ENCODE measurements at places on chromosomes 7 and 10.
A peak's percentile ranks its signal among the peaks of the same experiment; 100 is the strongest.

DNA sequence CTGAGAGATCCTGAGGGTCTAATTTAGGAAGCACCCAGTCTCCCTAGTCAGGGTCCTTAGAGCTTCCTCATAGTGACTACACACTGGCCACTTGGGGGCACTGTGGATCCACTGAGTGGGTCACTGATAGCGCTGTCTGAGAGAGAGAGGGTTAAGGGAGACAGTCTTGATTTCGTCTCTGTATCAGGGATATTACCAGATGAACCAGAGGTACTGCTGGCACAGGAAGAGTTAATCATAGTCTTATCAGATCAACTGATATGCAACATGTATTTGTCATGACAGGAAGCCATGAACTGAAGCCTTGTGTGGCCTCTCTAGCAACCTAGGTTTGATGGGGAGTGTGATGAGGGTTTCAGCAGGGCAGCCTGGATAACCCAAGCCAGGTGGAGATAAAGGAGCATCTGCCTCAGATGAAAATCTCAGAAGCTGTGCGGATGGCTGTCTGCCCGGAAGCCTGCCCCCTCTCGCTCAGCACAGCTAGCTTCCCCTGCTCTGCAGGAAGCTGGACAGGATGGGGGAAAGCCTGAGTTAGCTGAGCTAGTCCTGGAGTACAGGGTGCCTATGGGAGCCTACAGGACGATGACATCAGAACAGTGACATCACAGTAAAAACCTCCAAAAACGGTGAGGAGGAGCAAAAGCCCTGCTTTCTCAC, 214.0 kb upstream of the PRSS1 start:
- DNase-seq = peak; percentile 58

DNA sequence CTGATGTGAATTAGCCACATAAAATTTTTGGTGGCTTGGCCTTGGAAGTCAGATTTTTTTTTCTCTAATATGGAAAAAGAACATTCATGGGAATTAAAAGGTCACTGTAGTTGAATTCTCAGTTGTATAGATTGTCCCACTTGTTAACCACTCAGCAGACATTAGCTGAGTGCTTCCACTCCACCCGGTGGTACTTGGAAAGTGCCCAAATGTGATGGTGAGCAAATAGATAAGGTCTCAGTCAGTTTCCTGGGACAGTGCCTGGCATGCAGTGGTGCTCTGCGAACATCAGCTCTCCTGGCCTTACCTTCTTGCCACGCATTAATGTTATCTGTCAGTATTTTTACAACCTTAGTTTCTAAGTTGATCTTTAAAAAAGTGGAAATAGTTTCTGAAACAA, 1.4 kb downstream of the ATP5F1C start:
- DNase-seq = no peak

DNA sequence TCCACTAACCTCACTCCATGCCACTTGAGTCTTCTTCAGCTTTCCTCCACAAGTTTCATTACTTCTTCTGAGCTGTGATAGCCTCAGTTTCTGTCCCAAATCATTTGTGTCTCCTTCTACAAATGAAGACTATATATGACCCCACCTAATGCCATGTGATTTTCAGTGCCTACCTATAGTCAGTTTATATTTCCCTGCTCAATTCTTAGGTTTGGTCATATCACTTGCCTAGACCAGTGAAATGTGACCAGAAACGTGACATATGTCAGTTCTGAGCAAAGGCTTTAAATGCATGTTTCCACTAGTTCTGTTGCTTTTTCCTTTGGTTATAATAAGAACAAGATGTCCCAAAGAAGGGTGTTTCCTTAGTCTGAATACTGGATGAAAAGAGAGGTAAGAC, 24.6 kb upstream of the REEP3 start:
- no peak for DNase-seq

GRCh38 chr10:112739592-112740353, 210.3 kb upstream of the TCF7L2 start:
- DNase-seq = no peak

GRCh38 chr10:130394832-130395231, 258.6 kb downstream of the GLRX3 start:
- no peak for DNase-seq

GRCh38 chr10:118792526-118792925, 37.8 kb upstream of the CACUL1 start:
- no peak for DNase-seq

- no peak for DNase-seq
These were observed 8.2 kb upstream of the CFAP69 start for GRCh38 chr7:90236721-90237289.

GRCh38 chr7:103735377-103735776, 254.1 kb downstream of the RELN start:
- no peak for DNase-seq

DNA sequence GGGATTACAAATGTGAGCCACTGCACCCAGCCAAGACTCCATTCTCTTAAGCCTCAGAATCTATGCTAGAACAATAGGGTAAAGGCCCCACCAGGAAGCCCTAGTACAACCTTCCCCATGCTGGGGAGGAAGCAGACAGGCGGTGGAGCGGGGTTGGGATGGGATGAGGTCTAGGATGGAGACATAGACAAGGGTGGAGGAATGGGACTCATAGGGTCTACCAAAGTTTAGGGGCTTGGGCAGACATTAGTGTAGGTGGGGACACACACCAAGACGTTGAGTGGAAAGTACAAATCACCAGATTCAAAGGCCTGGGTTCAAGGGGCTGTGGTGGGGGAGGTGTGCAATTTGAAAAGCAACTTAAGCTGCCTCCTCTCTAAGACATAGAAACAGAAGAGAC, 19.3 kb downstream of the PRSS2 start:
- DNase-seq = no peak

GRCh38 chr10:131146790-131147189, 164.7 kb downstream of the TCERG1L start:
- no peak for DNase-seq

GRCh38 chr10:36393801-36394200, 731.6 kb upstream of the ANKRD30A start:
- DNase-seq = no peak

GRCh38 chr10:128689667-128690066, 563.4 kb upstream of the MKI67 start:
- no peak for DNase-seq

DNA sequence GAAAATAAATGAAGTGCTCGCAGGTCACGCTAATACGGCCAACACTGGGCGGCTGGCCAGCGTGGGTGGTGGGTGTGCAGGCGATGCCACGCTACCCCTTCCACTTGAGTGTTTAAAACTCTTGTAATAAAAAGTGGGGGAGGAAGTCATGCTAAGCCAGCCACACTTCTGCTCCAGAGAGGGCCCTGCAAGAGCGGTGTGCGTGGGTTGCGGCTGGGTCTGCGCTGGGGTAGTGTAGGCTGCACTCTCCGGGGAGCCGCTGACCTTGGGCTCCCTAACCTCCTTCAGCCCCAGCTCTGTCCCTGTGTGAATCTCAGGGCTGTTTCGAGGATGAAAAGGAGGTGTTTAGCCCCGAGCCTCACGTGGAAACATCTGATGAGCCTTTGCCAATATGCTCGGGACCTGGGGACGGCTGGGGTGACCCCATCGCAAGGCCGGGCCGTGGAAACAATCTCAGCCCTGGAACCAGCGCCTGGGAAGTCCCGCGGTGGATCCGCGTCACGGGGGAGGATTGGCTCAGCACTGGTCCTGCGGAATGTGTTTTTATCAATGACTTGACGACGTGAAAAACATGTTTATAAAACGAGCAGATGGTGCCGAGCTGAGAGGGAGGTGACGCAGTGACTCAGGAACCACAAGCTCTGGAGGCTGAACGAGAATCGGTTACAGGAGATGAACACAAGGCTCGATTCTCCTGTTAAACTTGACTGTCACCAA, 278.5 kb downstream of the DNAJB6 start:
- DNase-seq = no peak

DNA sequence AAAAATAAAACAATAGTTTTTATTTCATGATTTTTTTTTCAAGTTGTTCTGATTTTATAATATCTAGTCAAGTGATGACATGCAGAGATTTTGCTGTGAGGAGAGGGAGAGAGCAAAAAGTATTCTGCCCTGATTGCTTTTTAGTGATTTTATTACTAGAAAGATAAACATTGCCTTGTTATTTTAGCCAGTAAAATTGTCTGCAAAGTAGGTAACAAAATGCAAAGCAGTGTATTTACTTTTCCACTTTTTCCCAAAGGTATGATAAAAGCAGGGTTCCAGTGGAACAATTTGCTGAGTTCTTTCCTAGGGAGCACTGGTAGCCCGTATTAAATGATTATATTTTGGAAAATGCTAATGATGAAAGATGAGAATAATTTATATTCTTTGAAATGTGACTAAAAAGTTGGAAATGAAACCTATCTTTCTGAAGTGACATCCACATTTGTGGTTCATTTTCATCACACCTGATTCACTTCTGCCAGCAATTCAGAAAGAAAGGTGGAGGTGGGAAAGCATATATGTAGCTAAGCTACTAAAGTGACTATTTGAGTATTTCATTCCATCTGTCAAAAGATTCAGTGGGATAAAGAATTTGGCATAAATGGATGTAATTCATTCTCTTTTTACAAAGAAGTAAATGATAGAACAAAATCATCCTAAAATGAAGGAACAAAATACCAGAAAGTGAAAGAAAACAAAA, 300.3 kb downstream of the ADK start:
- DNase-seq = no peak

GRCh38 chr10:51462076-51462779, 237.2 kb downstream of the CSTF2T start:
- DNase-seq = no peak

DNA sequence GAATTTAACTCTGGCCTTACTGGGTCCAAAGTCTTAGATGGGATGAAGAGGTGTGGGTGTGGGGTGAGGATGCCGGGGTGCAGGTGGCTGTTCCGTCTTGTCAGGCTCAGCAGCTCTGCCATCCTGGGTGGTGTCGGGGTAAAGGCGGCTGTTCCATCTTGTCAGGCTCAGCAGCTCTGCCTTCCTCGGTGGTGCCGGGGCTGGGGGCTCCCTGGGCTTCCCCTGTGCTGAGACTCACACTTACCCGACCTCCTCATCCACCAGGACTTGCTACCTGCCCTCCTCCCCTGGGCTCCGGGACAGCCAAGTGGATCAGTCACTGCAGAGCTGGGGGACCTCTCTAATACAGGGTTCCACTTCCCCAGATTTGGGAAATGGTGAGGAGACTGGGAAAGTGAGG, 244.3 kb upstream of the SHH start:
- no peak for DNase-seq

DNA sequence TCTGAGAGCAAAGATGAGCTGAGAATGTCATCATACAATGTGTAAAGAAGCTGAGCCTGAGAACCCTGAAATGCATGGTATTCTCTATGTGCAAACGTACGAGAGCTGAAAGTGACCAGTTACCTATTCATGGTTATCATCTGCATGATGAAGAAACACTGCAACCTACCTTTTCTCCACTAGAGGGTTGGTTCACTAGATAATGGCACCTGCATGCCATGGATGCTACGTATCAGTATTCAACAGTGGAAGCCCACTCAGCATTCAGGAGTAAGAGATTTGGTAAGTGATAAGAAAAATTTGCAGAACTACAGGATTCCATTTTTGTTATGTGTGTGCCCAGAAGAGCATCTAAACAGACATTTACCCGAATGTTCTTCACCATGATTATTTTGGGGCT, 145.4 kb downstream of the PTPRN2 start:
- no peak for DNase-seq

- no peak for DNase-seq
These were observed 20.6 kb downstream of the DNAJB6 start for GRCh38 chr7:157357129-157358040.

GRCh38 chr7:133709036-133709880, 417.9 kb upstream of the LRGUK start:
- no peak for DNase-seq

- DNase-seq = no peak
These were observed 212.1 kb downstream of the DGKB start for GRCh38 chr7:14690486-14690885.

- DNase-seq = no peak
These were observed 60.8 kb upstream of the GDF10 start for GRCh38 chr10:47239211-47239610.

DNA sequence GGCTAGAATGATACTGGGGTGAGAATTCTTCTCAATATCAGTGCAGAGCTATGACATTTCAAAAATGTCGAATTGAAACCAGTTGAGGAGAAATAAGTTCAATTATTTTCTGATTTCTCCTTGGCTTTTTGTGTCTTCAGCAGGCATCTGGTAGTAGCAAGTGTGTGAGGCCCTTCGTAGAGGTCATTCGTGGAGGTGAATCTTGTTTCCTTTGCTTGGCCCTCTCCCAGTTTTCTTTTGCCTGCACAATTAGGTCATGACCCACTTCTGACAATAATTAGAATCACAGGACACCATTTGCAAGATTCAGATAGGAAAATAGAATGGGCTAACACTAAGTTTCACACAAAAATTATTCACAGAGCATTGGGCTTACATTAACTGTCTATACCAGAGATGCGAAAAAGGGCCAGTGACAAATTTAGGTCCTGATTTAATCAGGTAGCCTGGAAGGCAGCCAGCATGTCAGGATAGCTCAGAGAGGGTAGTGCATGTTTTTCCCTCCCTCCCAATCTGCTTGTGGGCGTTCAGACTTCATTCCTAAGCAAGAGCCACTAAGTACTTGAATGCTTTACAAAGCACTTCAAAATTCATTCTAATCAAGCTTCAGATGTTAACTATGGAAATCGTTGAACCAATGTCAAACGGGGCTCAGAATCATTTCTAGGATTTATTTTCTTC, 24.0 kb upstream of the A1CF start:
- DNase-seq = no peak

GRCh38 chr10:130960531-130960930, 351.0 kb downstream of the TCERG1L start:
- no peak for DNase-seq

- DNase-seq = no peak
These were observed 525.0 kb upstream of the SEMA3D start for GRCh38 chr7:85711894-85712293.

DNA sequence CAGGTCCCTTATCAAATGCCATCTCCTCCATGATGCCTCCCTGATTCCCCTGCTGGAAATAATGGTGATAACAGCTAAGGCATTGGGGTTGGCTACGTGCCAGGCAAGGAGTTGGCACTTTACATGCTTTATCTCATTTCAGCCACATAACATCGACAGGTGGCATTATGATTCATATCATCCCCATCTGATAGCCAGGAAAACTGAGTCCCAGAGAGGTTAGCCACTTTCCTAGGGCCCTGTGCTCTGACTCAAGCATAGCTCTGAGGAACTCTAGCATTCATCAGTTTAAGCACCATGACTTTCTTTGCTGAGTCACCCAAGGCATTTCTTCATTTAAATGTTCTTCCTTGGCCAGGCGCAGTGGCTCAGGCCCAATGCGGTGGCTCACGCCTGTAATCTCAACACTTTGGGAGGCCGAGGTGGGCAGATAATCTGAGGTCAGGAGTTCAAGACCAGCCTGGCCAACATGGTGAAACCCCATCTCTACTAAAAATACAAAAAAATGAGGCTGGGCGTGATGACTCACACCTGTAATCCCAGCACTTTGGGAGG, 6.6 kb downstream of the LEP start:
- DNase-seq = no peak

All from brain pericyte (primary cell).